AG10803 (cell line): ENCODE measurements at places on chromosomes 12 and 14.
A peak's percentile ranks its signal among the peaks of the same experiment; 100 is the strongest.

GRCh38 chr12:99413751-99414150 is 233.8 kb upstream of the GARIN6 start:
- DNase-seq = no peak

DNA sequence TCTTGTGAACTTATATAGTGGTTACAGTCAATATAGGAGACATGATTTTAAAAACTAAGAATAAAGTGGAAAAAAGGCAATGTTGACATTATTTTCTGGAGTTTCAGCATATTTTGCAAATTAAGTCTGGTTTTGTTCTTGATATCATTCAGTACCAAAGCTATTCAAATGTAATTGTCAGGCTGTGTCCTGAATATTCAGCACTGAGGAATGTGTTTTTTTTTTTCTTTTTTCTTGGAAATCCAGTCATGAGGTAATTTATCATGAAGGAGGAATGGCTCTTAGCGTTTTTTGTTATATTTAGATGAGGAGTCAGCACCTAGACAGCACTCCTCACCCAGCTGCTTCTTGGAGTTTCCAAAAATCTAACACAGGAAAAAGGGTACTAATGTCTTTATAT is 225.5 kb downstream of the CCDC91 start:
- DNase-seq = peak; percentile 90

GRCh38 chr14:91985521-91986255 is 38.2 kb upstream of the FBLN5 start:
- DNase-seq = peak; percentile 43

DNA sequence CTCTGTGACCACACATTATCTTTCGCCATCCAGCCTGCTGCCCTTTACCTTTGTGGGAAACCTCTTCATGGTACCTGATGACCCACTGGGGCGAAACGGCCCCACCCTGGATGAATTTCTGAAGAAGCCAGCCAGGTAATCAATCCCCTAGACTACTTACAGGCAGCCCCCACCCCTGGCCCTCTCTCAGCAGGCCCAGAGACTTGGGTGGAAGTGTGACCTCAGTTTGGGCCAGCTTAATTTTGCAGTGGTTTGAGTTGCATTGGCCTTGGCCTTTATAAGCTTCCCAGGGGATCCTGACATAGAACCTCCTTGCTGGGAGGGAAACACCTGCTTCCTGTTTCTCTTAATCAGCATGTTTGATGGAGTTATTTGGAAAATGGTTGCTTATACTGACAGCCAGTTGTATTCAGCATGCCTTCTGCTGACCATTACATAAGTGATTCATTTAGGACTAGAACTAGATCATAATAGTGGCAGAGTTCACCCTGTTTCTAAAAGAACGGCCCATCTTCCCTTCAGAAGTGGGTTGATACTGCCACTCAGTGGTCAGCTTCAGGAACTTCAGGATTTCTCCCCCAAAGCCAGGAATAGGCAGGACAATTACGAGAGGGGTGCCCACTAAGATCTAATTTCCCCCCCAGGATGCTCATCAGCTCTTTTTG is 6.1 kb downstream of the SDR39U1 start:
- peak; percentile 79 for DNase-seq

DNA sequence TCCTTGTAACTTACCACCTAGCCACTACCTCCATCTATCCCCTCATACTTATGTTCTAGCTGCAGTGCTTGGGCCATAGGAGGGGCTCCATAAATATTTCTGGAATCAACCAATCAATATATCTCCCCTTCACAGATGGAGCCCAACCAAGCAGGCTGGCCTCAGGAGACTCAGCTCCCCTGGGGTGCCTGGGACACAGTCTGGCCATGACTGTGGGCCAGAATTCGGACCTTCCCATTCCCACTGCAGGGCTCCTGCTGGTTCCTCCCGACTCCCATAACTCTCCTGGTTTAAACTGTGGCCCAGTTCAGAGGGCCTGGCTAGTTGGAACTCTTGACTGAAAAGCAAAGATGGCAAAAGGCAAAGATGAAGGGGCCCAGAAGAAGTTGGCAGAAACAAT is 13.0 kb downstream of the TTC7B start:
- no peak for DNase-seq

DNA sequence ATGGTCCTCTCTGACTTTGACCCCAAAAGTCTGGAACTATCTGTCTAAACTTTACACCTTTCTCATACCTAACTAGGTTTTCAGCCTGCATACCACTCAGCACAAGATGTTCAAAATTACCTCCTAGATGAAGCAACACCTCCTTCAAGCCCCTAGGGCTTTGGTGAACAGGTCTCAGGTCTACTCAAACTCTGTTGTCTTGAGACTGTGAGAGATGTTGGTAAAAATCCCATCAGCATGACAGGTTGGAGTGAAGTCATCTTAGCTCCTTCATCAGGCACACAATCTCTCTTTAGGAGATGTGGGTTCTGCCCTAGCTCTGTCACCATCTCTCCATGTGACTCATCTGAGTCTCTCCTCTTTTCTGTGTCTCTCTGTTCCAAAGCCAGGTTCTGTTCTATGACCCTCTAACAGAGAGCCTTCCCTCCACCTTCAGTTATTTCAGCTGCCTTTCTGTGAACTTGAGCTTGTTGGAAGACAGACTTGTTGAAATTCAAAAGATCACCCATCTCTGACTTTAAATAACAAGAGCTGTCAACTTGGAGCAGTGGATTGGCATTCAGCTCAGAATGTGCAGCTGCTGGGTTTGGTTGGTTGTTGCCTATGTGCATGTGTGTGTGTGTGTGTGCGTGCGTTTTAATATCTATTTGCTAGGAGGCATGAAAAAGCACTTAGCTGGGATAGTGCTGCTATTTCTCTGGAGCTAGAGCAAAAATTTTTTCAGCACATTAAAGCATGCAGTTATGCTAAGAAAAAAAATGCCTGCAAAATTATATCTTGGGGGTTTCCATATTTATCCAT is 130.7 kb downstream of the CRACR2A start:
- DNase-seq = peak; percentile 29

DNA sequence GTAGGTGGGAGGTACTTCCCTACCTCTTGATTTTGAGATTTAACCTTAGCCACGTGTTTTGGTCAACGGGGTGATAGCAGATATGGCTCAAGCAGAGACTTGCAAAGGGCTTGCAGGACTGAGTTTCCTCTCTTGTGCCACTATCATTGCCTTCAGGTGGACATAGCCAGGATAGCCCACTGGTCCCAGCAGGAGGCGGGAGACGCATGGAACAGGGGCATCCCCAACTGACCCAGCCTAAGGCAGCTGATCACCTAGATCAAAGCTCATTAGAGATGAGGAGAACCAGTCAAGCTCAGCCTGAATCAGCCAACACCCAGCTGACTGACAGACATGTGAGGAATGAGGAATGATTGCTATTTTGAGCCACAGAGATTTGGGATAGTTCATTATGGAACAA is 49.6 kb downstream of the CALM1 start:
- DNase-seq = no peak

GRCh38 chr14:53461858-53462257 is 308.7 kb upstream of the DDHD1 start:
- DNase-seq = no peak

DNA sequence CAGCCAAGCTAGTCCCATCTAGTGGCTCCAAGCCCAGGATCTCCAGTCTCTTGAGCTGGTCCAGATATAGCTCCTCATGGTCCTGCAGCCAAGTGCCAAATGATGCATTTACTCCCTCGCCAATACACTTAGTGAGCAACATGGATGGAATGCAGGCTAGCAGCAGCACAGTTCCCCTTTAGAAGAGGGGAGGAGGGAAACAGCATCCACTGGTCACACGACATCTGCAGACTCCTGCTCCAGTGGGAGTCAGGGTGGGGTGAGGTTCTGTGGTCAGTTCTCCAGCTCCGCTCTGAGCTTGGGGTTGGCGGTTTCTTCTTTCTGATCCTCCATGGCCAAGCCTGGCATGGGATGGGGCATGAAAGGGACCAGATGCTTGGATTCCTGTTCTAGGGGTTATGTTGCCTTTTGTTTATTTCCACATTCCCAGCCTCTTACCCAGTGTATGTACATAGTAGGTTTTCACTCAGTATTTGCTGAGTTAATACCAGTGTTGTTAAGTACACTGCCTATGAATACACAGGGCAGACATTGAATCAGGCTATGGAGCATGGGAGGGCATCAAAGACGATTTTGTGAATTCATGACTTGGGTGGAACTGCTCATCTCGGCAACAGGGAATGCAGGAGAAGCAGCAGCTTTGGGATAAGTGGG is 57.3 kb downstream of the GALNT16 start:
- peak; percentile 99 for DNase-seq

DNA sequence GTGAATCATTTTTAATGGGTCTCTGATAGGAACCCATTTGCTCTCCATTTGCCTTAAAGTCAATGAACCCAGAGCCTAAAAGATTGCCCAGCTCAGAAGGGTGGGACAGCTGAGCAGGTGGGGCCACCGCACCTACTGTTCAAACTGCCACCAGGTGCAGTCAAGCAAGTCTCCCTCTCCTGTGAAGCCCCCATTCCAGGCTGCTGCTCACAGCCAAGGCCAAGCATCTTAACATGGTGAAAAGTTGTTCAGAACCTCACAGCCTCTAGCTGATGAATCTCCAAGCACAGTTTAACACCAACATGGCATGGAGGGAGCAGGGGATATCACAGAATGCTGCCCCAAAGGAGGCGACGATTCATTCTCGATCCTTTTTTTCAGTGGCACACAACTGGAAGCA is 29.5 kb downstream of the ANO2 start:
- no peak for DNase-seq

DNA sequence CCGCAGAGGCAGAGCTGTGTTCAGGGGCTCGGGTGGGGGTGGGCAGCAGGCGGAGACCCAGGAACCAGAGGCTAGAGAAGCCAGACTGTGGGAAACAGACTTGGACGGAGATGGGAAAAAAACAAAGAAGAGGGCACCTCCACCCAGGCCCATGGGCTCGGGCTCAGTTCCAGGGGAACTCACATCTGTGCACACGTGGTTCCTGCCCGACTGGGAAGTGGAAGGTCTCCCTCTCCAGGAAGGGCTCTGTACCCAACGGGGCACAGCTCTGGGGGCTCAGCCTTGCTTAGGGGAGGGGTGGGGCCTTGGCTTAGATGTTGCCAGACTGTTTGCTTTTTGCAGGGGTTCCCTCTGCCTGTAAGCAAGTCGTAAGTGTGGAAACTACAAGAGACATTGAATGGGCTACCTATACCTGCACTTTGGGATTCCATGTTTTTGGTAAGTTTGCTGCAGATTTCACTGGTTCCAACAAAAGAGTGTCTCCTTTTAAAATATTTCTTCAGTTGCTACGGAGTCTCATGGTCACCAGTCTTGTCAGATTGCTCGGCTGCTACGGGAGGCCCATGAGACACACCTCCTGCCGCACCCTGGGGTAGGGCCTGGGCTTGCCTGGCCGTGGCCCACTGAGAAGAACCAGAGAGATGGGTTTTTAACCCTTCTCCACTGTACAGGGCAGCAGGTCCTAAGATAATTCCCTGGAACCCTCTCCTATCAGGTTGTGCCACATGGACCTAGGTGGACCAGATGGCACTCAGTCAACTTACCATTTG is 127.6 kb upstream of the EVL start:
- DNase-seq = no peak

DNA sequence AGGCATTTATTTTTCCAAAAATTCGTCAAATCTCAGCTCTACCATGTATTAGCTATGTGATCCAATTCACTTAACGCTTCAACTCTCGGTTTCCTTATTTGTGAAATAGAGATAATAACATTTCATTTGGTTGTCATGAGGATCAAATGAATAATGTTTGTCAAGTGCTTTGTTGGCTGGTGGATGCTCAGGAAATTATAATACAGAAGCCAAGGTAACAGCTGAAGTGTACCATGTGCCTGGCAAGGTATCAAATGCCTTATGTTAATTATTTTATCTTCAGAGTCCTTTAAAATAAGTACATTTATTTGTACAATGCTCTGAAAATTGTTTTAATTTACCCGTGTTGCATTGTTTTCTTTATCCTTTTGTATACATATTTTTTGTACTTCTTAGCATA is 6.1 kb upstream of the PRKCH start:
- no peak for DNase-seq

- no peak for DNase-seq
These were observed 26.5 kb downstream of the RERG start for GRCh38 chr12:15194456-15195368.

GRCh38 chr12:114425031-114425626 is 19.2 kb upstream of the TBX5 start:
- DNase-seq = peak; percentile 79

- DNase-seq = no peak
These were observed 8.5 kb downstream of the ATF7 start for GRCh38 chr12:53617700-53618099.

- peak; percentile 73 for DNase-seq
These were observed 11.1 kb downstream of the AQP6 start for GRCh38 chr12:49983892-49984291.

DNA sequence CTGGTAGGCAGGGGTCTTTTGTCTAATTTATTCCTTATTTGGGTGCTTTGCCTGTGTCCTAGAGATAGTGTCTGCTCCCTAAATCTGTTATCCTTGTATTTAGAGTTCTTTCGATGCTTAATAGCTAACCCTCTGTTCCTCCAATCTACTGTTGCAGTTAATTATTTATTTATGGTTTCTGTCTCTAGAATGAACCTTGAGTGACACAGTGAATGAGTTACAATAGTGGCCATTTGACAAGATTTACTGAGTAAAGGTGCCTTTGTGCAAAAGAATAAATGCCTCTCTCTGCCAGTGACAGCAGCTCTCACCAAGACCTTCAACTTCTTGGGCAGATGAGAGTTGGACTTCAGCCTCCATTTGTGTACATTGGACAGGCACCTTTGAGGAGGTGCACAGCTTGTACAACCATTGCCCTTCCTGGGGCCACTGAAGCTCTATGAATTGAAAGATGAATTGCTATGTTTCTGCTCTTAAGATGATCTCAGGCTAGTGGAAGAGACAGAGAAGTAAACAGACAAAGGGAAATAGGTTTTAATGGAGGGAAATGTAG is 165.9 kb downstream of the DERA start:
- no peak for DNase-seq

DNA sequence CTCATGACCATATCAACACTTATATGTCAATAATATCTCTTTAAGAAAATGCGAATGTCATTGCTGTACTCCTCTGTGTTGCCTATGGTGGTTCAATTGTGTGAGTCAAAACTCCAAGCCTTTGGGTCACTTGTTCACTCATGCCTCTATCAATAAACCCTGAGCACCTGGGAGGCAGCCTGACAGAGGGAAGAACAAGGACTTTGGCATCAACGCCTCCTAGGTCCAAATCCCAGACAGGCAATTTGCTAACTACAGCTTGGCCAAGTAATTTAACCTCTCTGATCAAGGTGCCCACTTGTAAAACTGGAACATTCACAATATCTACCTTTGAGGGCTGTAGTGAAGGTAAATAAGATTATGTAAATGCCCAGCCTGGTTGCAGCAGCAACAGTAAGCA is 137.8 kb downstream of the SAMD4A start:
- DNase-seq = no peak
